Spleen (tissue), 13 donors: ENCODE measurements at places on chromosomes 12 and 14.

DNA sequence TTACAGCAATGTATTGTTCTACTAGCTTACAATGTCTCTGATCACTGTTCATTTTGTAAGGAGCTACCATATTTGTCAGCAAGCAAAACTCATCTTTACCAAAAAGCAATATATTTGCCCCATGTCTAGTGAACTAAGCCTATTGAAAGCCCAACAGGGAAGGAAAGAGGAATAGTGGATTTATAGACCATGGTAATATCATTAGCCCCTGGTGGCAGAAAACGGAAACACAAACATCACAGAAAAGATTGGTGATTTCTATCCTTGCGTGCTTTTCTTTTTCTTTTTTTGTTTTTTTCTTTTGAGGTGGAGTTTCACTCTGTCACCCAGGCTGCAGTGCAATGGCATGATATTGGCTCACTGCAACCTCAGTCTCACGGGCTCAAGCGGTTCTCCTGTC lies 1562.4 kb upstream of the TMEM132C start:
- no peak for DNase-seq

- DNase-seq = no peak
Observed at GRCh38 chr12:119415714-119416113, 81.2 kb downstream of the CCDC60 start.

DNA sequence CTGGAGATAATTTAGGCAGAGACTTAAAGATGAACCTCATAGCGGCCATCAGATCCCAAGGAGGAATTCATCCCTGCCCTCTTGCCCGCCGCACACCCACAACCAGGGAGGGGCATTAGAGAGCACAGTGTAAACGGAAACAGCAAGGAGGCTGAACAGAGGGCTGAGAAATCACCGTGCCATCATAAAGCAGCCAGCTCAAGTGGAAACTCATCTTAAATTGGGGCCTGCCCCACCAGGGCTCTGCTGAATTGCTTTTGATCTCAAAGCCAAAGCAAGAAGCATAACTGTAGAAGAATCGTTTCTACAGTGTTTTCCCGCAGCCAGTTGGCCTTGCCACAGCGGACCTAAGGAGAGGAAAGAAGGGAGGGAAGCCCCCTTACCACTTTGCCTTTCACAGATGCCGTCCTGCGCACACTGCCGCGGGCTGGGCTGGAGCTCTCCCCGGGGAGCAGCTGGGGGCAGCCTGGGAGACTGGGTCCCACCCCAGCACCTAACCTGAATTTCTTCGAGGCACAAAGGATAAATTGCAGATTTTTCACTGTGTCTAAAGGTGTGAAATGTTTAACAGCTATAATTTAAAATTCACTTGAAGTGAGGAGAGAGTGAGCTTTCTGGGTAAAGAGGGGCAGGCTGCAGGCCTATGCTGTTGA lies 51.8 kb upstream of the MMP17 start:
- DNase-seq = peak; percentile 71

DNA sequence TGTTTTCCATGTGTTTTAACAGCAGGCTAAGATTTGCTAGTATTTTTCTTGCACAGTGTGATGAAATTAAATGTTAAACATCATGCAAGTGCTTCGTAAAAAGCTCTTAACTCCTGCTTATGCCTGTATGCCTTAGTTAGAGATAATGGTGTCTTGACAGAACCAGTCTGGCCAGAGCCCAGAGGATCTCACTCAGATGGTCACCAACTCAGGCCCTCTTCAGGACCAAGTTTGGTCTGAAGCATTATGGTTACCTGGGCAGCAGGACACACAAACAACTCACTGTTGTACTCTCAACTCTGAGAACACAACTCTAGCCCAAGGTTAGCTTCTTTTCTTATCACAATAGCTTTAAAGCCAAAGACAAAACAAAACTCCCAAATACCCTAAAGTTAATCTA lies 115.4 kb downstream of the KIF21A start:
- DNase-seq = no peak

DNA sequence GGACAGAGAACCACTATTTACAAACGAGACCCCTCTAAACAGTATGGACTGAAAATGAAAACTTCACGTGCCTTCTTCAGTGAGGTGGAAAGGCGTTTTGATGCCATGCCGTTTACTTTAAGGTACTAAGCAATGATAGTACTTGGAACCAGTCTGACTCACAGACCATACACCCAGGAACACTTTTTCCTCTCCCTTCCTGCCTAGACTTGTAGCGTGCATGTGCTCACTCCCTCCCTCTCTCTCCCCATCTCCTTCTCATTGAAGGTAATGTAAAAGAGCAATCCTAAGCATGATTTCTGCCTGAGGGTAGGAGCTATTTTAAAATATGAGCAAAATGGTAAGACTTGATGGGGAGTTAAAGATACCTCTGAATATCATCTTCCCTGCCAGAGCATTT lies 5.9 kb upstream of the RPL41 start:
- no peak for DNase-seq

DNA sequence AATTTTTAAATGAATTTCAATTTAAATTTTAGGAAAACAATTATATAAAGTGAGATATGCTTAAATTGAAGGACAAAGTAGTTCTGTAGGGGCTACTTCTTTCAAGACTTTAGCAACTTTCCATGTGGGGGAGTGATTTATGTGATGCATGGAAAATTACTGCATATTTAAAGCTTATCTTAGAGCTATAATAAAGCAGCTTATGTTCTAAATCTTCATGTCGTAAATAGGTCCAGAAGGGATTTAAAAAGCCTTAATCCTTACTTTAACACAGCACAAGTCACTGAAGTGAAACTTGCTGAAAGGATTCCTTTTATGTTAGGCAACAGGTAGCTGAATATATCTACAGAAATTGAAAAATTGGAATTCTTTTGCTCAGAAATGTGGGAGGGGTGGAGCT lies 340.4 kb downstream of the NAV3 start:
- DNase-seq = no peak

DNA sequence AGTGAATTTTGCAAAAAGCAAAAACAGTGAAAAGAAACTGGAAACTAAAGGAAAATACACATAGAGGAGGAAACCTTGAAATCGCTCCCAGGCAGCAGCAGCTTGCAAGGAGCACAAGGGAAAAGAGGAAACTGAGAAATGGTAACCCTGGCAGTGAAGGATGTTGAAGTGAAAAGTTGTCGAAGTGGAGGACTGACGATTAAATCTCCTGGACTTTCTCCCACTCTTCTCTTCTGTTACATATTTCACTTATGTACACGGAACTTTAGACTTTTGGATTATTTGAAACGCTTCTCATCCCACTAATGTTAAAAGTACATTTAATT lies 388.8 kb upstream of the USP15 start:
- no peak for DNase-seq

DNA sequence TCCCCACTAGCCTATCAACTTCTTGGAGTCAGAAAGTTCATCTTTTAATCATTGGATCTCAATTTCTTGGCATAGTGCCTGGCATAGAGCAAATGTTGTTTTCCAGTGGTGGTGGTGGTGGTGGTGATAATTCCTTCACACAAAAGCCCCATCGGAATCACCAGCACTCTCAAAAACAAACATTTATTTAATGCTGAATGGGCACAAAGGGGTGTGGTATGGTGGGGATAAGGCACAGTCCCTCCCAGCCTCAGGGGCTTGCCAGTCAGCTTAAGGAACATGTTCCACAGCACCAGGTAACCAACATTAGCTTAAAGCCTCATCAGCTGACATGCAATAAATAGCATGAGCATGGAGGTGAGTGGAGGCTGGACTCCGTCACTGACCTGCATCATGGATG lies 56.6 kb downstream of the KCNK10 start:
- no peak for DNase-seq

DNA sequence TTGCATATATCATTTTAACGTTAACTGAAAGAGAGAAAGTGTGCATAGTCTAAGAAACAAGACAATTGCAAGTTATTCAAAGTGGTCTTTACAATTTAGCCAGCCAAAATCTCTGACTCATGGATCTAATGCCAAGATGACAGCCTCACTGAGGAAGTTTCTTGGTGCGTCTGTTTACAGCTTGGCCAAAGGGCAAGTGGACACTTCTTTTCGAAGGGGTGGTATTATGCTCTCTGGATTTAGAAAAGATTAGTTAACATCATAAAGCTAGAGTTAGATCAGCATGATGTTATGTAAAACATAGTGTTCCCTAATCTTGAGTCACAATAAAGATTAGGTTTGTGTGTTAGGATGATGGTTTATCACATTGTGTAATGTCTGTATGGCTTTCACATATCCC lies 51.5 kb upstream of the SLC2A13 start:
- no peak for DNase-seq

GRCh38 chr12:18951218-18951617 lies 178.3 kb upstream of the PLEKHA5 start:
- DNase-seq = no peak

DNA sequence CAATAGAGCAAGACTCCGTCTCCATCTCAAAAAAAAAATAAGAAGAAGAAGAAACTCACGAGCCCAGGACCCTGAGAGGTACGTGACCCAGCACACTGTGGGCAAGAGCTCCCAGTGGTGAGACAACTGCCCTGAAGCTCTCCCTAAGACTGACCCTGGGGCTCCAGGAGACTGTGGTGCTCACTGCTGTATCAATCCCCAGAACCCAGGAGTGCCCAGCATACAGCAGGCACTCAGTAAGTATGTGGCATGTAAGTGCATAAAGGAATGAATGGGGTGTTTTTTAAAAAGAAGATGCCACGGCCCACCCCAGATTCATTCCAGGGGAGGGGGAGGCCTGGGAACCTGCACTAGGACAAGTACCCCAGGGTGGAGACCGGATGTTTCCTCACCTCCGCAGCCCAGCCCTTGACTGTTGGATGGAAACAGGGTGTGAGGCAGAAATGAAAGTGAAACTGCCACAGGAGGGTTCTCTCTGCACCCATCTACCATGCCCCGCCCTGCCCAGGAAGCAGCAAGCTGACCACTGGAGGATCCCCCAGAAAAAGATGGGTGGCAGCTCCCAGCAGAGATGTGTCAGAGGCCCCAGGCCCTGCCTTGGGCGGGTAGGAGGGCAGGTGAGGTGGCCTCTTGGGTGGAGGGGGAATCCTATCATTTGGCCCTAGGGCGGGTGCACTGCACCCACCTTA lies 12.2 kb downstream of the ITPK1 start:
- peak; percentile 94 for DNase-seq

GRCh38 chr12:14774906-14775635 lies 28.2 kb downstream of the WBP11 start:
- peak; percentile 89 for DNase-seq

GRCh38 chr14:103702095-103702494 lies 13.2 kb downstream of the XRCC3 start:
- DNase-seq = peak; percentile 75

DNA sequence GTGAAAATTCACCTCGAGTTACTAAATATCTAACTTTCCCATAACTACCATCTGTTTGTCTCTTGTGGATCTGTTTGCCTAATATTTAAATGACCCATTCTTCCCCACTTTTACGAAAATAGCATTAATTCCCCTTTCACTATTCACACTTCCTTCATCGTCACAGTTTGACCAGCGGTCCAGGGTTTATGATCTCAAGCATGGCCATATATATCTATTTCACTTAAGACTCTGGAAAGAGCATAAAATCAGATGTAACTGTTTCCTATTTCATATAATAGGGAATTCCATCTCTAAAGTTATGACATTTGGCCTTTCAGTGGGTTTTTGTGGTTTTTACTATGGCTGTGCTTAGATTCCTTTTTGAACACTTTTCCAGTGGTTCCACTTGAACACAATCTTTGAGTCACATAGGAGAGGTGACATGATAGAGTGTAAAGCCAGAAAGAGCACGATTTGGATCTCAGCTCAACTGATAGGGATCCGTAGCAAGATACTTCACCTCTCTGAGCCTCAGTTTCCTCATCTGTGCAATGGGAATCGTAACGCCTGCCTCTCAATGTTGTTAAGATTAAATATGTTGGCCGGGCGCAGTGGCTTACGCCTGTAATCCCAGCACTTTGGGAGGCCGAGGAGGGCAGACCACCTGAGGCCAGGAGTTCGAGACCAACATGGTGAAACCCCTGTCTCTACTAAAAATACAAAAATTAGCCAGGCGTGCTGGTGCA lies 754 bp upstream of the BCL2L14 start:
- DNase-seq = no peak

DNA sequence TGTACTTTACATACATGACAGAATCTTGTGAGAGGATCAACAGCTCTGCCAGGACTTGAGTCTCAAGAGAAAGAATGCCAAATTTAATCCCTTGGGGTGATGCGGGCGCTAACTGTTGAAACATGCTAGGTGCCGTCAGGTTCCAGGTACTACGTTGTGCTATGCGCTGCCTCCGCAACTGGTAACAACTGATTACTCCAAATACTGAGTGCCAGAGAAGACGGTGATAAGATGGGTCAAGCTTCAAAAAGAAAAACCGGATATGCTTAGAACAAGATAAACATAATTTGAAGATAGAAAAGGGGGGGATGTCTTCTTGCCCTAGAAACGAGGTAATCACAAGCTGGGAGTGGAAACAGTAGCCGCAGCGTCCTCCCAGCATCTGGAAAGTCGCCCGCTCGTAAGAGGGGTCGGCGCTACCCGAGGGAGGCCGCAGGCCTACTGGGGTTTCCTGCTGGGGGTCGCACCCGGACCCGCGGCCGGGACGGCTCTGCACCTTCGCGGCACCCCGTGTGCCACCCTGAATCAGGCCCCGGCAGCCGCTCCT lies 678 bp downstream of the ZBTB25 start:
- DNase-seq = peak; percentile 78

DNA sequence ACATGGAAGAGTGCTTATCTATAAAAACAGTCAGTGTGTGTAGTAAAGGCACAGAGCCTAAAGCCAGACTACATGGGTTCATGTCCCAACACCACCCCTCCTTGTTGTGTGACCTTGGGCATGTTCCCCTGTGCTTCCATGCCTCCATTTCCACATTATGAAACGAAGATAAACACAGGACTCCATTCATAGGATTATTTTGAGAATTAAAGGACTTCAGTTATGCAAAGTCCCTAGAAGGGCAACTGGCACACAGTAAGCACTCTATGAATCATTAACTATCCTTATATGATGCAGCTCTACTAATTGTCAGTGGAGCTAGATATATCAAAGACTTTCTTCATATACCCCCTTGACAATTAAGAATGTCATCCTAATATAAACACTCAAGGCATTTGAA lies 17.8 kb downstream of the IFNG-AS1 start:
- no peak for DNase-seq

DNA sequence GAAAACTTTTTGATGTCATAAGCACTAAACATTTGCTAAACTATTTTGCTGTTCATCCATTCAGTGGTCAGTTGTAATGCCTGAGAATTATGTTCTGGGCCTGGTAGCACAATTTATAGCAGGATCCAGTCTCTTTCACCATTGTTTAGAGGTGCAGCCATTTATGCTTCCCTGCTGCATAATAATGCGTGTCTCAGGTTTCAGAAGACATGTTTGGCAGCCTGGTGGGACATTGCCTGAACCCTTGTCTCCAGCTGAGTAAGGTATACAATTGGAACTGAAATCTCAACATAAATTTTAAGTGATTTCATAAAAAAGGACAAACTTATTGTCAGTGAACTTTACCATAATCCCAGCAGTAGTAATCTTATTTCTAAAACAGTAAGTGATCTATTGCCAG lies 94.8 kb downstream of the POLR3B start:
- no peak for DNase-seq

DNA sequence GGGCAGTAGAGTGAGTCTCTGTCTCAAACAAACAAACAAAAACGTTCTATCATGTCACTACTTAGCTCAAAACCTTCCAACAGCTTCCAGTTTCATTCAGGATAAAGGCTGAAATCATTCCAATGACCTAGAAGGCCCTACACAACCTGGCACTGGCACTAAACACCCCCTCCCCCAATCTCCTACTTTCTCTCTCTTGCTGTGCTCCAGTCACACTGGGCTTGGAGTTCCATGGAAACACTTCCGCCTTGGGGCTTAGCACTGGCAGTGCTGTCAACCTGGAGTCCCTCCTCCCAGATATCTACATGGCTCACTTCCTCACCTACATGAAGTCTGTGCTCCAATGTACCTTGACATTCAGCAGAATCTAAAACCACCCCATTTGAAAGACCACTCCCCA lies 65.0 kb upstream of the SINHCAF start:
- DNase-seq = no peak
